ENCODE measurements at places on chromosomes 16 and 17.

GRCh38 chr16:25691519-25692091, at the start of gene HS3ST4:
TSS of gene HS3ST4 (plus strand) at chr16:25691959.
- DNase-seq, result no peak

DNA sequence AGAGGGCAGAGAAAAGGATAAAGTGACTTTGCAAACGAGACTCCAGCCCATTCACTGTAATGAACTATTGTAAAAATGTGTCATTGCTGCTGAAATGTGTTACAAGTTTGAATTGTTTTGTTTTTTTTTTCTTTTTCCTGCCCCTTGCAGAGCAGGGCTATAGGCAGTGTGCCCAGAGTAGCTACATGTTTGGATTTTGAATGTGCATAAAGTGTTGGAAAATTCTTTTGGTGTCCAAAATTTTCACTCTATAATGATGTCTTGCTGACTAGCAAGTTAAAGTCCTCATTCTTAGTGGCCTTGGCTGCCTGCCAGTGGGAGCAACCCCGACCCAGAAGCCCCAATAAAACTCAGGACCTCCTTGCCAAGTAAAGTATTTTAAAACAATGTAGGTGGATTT, 66.5 kb downstream of the IGF2BP1 start:
- no peak for DNase-seq

DNA sequence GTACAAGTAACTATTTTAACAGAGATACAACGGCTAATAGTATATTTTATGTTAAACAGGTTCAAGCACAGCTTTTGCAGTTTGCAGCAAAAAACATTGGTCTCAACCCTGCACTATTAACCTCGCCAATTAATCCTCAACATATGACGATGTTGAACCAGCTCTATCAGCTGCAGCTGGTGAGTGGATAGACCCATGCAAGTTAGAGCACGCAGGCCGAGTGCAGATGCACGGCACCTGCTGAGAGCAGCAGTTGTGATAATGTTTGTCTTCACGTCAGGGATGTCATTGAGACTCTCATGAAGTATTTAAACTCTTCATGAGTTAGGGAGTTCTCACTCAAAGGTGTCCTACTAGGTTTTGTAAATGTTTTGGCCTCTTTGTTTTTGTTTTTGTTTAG, 45.6 kb downstream of the TMC6 start:
- DNase-seq, result no peak

DNA sequence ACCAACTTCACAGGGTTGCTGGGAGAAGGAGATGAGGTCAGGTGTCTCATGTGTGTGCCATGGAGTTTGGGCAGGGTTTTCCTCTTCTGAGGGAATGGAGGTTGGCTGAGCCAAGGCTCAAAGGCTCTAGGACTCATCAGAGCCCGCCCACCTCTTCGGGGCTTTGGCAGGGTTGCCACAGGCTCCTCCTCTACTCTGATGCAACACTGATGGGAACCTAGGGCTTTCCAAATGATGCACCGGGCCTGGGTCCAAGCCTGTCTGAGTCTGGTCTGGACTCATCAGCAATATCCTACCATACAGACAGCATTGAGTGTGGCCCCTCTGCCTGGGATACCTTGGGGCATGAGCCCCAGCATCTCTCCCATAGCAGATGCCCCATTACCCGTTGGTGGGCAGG, 59.5 kb upstream of the LHX1 start:
- no peak for DNase-seq

- no peak for DNase-seq
Measured at GRCh38 chr16:8887431-8887765, 5.2 kb downstream of the LITAFD start.

DNA sequence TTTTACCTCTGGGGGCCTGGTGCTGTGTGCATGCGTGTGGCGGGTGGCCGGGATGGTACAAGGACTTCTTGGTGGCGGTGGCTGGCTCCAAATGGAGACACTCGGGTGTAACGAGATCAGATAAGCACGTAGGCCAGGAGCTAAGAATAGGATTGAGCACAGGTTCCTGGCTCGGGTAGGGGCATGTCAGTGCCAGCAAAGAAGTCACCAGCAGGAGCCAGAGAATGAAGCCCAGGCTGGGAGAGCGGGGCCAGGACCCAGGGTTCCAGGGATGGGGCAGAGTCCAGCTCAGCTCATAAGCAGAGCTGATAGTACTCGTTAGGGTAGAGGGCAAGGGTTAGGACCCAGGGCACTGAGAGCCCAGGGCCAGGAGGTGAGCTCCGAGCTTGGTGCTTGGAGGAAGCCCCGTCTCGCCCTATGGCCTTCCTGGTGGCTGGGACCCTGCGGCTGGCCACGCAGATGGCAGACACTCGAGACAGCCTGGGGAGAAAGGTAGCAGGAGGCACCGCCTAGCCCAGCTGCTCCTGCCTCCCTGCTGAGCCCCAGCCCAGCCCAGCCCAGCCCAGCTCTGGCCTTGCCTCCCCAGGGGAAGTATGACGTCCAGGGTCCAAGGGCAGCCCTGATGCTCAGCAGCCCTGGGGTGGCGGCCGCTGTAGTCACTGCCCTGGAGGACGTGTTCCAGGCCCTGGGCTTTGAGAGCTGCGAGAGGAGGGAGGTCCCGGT, 8.9 kb downstream of the ZNF213 start:
- DNase-seq, result no peak

DNA sequence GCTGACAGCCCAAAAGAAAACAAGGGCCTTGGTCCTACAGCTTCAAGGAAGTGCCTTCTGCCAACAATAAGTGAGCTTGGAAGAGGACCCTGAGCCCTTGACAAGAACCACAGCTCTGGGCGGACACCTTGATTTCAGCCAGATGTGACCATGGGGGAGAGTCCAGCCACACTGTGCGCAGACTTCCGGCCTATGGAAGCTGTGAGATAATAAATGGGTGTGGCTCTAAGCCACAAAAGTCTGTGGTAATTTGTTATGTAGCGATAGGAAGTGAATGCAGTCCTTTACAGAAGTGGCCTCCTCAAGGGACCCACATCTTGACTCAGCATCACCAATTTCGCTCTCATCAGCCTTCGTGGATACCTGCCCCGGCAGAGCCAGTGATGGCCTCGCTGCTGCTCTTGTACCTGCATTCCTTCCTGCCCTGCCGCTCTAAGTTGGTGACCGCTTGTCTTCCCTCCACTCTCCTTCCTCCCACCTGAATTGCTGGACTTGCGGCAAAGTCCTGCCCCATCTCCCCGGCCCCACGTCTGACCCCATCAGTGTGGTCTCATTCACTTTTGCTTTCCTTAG, 29.3 kb downstream of the PRSS54 start:
- no peak for DNase-seq

DNA sequence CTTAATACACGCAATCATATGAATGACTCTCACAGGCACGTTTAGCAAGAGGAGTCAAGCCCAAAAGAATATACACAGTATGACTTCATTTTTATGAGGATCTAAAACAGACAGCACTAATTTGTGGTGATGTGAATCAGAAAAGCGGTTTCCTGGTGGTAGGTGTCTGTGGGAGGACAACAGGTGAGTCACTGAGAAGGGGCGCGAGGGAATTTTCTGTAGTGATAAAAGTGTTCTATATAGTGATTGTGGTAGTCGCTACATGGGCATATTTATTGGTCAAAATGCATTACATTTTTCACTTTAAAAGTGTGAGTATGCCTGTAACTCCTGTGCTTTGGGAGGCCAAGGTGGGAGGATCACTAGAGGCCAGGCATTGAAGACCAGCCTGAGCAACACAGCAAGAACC, 7.6 kb upstream of the TNRC6A start:
- DNase-seq, result no peak

DNA sequence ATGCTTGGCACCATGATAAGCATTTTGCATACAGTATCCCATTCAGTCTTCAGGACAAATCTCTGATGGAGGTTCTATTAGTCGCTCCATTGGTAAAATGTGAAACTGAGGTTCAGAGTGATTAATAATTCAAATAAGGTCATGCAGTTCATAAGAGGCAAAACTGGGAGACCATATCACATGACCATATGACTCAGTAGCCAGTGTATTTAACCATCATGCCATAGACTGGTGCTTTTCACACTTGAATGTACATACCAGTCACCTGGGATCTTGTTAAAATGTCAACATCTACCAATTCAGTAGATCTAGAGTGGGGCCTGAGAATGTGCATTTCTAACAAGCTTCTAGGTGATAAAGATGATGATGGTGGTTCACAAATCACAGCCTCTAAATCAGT, 4.3 kb downstream of the ACSM3 start:
- DNase-seq, result no peak

GRCh38 chr17:37761059-37761458, 16.2 kb upstream of the HNF1B start:
- DNase-seq, result no peak

DNA sequence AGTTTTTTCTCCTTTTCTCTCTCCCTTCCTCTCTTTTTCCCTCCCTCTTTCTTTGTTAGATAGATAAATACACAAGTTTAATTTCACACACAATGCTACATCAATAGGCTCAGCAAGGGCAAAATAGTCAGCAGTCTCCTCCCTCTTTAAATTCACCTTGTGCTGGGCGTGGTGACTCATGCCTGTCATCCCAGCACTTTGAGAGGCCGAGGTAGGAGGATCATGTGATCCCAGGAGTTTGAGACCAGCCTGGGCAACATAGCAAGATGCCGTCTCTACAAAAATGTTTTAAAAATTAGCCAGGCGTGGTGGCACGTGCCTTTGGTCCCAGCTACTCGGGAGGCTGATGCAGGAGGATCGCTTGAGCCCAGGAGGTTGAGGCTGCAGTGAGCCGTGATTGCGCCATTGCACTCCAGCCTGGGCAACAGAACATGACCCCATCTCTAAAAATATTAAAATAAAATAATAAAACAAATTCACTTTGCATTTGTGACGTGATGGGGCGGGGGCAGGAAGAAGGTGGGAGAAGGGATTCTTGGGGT, 27.4 kb downstream of the IL21R start:
- no peak for DNase-seq

GRCh38 chr17:36943250-36944191, 5.2 kb upstream of the AATF start:
- no peak for DNase-seq

DNA sequence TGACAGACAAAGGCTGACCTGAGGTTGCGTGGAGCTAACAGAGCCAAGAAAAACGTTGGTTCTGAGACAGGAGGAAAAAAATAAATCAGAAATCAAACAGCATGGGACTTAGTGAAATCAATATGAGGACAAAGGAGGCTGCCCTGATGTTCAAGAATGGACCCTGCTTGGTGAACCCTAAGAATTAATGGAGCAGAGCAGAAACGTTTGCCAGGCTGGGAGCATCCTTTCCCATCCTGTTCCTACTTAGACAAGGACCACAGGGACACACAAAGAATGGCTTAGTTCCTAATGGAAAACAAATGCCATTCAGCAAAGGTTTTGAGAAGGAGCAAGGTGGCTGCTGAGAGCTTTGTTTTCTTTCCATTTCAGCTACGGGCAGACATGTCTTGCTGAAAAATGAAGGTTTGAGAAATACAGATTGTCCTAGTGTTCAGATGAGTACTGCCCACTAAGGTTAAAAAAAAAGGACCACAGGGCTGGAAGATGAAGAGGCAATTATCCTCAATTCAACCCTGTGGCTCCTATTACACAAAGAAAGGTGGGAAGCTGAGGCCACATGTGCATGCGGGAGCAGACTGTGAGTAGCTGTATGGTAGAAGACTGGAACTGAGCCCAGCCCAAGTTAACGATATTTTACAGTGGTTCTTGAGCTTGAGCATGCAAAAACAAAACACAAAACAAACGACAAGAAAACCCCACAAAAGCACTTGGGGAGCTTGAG, 230.1 kb downstream of the SLC39A11 start:
- DNase-seq, result no peak

- no peak for DNase-seq
Measured at GRCh38 chr17:63494300-63494928, 17.6 kb downstream of the ACE start.

- no peak for DNase-seq
Measured at GRCh38 chr17:51677875-51678274, 417.5 kb downstream of the UTP18 start.

GRCh38 chr17:78023042-78023441, 64.5 kb downstream of the TNRC6C start:
- no peak for DNase-seq

- DNase-seq, result no peak
Measured at GRCh38 chr16:30355954-30356308, 823 bp upstream of the CD2BP2 start.

DNA sequence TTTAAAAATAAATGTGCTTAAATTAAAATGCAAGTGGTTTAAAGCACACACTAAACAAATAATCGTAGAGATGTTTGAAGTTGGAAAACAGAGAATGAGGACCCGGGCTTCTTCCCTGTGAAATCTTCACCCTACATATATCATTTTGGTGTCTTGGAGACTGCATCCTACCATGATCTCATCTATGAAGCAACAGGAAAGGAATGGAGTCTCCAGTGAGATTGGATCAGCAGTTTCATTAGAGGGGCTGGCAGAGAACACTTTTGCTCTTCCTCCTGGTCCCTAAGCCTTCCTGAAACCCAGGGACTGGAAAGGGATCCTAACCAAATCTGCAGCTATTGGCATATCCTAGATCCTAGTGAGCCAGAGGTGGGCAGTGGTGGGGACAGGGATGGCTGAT, 85.0 kb downstream of the GRIN2A start:
- no peak for DNase-seq

DNA sequence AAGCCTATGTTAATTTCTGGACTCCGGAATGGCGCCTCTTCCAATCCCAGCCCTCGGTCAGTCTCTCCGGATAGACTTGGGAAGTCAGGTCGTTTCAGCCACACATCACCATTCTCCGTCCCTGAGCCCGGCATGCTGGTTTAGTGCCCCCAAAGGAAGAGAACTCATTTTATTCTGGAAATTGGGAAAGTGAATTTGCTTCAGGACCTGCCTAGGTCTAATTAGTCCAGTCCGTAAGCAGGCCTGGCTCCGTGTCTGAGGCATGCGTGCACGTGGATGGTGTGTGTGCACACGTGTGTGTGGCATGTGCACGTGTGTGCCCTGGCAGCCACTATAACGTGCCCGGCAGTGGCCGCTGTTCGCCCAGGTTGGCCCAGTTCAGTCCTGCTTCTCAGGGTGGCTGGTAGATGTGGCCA, 77.4 kb downstream of the RPA1 start:
- no peak for DNase-seq

DNA sequence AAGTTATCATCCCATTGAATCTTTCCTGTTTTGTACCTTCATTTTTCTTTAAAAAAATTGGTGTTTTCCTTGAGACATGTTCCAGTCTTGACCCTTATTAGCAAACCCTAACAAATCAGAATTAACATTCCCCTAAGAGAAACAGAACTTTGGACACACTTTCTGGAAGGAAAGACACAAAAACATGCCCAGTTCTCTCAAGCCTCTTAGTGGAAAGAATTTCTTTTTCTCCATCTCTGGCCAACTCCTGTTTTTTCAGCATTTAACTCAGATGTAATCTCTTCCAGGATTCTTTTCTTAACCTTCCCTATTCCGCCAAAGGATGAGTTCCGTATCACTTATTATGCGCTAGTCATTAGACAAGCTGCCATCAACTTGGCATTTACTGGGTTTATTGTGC, 23.9 kb upstream of the CDH8 start:
- DNase-seq, result no peak

All from stimulated activated CD8-positive, alpha-beta memory T cell treated with anti-CD3 and anti-CD28 coated beads, Interleukin-4, amount 100 ng/mL, for 1 hour (primary cell).